Panc1 (cell line): ENCODE measurements at places on chromosomes 3 and 15.

DNA sequence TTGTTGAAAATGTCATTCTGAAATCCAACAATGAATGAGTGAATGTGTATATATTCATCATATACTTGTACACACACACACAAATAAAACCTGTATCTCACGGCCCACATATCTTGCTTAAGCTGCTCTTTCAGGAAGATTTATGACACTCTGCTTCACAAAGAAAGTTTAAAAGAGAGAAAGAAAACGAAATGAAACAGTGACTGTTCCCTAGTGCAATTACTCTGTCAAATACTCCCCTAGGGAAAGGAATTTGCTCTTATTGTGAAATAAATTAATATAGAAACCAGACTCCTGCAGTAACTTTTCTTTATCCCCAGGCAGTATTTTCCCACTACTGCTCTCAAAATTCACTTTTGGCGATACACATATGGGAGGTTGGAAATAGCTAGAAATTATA, 329.1 kb downstream of the VPS13C start:
- no peak for DNase-seq

DNA sequence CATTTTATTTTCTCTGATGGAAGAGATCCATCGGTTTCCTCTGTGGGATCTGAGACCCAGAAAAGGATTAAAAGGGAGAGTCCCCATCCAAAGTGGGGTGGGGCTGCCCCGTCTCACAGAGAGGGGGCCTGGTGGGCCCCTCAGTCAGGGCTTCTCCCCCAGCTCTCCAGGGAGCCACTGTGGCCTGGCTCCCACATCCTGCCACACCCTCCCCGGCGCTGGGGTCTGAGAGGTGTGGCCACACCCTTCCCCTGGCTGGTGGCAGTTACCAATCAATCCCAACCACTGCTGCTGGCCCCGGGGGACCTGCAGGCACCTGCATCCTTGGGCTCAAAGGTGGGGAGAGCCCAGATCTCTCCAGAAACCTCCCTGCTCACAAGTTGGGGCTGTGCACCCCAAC, 161.8 kb upstream of the IQSEC1 start:
- no peak for DNase-seq

DNA sequence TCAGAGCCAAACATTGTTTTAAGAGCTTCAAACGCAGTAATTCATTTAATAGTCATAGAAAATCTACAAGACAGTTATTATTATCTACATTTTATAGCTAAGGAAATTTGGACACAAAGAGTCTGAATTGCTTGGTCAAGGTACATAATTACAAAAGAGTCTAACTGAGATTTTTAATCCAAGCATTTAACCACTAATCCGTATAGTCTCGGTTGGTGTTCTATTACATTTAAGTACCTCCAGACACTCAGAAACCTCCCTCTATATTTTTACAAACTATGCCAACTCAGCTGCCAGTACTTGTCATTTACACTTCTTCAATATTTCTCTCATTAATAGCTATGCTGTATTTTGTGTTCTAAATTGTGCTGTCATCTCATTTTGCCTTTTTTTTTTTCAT, 240.2 kb upstream of the PLSCR5 start:
- DNase-seq, result no peak

DNA sequence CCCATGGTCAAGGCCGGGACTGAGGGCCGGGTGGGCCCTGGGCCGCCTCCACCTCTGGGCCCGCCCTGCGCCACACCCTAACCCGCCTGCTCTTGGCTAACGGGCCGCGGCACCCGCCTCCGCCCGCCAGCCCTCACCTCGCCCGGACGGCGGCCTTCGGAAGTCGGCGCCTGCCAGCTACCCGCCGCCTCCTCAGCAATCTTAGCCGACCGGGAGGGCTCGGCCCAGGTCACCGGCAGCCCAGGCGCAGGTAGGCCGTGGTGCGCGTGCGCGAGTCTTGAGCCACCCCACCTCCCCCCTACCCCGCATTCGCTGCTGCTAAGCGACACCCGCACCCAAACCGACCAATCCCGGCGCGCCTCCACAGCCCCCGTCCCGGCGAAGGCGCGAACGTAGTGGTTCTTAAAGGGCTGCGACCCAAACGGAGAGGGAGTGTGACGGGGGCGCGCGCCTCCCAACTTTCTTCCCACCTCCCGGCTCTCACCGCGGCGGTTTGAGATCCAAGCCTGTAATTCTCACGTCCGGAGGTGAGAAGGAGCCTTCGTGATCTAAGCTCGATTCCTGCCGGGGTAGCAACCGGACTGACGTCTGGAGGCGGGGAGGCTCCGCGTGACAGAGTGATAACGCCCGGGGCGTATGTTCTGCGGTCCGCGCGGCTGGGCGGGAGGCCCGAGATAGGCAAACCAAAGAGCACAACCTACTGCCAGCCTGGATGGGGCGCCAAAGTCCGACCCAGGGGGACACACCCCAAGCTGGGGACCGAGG, at the start of gene SEC22C:
TSS of gene SEC22C (minus strand) at position 259 of the 765 bp plus-strand sequence. CDS start 12,921 bp downstream, outside the sequence.
- DNase-seq, result no peak

DNA sequence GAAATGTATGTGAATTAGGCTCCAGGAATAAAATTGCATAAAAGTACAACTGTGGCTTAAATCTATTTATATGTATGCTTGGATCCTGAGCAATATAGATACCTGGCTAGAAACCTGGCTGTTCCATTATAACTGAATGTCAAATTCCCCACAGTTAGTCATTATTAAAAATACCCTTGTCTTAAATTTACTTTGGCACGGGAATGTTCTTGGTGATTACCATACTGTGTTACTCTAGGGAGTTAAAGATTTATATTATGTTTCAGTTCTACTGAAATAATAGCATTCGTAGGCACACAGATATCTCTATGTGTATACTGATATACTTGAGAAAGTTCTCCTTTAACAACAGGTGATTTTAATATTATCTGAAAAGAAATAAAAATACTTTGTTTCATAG, 394.1 kb downstream of the PTPRG start:
- DNase-seq, result no peak

- DNase-seq, result no peak
Observed at GRCh38 chr3:65028024-65028423, 340.2 kb upstream of the ADAMTS9 start.

DNA sequence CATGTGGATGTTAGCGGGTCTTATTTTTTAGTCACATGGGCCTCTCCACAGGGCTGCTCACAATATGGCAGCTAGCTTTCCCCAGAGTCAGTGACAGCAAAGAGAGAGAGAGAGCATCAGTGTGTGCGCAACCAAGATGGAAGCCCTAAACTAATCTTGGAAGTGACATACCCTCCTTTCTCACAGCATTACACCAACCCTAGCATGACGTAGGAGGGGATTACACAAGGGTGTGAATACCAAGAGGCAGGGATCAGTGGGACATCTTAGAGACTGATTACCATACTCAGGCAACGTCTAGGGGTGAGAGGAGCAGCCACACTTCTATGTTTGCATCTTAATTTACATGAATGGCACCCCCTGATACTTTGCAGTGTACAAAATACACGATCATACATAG, 3.5 kb upstream of the UBE2E2 start:
- no peak for DNase-seq

- no peak for DNase-seq
Observed at GRCh38 chr3:155391104-155391503, 97.6 kb upstream of the STRIT1 start.

- no peak for DNase-seq
Observed at GRCh38 chr3:126515066-126515706, 2.4 kb downstream of the UROC1 start.

- no peak for DNase-seq
Observed at GRCh38 chr3:52001443-52001974, 5.8 kb upstream of the RPL29 start.

GRCh38 chr15:59896663-59897074, 107.4 kb upstream of the FOXB1 start:
- no peak for DNase-seq

DNA sequence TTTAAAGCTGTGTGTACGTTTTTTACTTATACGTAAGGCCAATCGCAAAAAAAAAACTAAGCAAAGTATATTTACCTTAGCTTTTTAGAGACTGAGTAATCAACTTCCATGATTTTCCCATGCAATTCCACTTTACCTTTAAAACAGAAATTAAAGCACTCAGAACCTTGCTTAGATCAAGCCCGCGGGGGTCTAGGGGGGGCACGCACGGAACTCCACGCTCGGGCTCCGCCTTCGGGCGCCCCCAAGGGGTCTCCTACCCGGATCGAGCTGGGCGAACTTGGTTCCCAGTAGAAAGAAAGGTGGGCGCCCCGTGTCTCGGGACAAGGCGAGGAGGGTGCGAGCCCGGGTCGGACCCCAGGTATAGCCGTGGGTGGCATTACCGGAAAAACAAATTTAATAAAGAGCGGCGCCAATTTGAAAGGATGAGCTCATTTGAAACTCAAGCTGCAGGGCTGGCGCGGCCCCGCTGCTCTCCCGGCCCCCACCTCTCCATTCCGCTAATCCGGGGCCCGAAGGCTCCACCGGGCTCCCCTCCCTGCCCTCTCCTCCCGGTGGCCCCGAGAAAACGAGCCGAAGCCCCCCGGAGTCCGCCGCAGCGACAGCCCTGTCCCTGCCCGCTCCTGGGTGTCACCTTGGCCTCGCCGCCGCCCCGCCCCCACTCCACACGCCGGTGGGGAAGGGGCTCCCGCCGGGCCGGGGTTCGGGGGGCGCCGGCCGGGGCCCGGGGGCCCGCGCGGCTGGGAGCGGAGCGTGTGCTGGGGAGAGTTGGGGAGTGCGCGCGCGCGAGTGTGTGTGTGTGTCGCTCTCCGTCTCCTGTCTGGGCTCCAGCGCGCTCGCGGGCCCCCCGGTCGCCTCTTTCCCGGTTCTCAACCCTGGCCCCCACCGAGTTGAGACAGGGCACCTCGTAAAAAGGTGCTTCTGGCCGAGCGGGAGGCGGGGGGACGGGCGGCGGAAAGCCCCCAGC, 1.5 kb downstream of the IGF2BP2 start:
- DNase-seq, result no peak

DNA sequence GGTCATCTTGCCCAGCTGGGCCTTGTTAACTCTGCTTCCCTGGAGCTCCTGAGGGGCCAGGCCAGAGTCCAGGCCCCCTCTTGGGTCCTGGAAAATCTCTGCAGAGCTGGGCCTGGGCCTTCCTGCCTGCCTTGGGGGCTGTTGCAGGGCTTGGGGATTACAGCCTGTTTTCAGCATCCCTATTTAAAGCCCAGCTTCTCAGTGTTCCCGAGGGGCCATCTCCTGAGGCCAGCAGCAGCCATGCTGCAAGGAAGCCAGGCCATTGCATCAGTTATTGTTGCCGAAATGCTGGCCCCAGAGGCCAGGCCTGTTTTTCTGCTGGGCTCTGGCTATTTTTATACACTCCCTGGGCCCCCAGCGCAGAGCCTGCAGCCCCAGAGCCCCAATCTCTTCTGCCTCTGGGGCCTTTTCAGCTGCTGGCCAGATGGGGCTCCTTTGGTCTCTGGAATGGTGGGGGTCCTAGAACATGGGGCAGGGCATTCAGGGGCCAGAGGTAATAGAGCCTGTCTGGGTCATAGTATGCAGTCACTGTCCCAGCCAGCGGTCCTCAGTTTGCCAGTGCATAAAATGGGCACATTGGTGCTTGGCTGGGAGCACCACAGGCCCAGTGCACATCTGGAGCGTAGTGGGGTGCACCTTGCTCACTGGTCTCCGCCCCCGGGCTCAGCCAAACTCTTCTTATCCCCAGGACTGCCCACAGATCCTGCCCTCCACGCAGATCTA, 28.5 kb downstream of the PLXNA1 start:
- DNase-seq, result no peak

- no peak for DNase-seq
Observed at GRCh38 chr3:187223799-187224198, 26.5 kb downstream of the RTP1 start.

DNA sequence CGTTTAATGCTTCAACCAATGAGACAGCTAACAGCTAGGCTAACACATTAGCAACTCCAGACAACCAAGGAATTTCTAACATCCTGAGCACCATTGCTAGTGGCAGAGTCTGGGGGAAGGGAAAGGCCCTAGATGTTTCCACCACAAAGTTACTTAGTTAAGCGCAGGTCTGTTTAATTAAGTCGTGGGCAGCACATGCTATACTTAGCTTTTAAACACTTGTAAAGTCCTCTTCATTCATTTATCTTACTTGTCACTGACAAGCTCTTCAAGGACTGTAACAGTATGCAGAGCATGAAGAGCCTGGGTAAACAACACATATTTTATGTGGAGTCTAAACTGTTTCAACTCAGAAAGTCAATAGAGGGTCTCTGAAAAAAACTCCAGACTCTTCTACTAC, 221.1 kb upstream of the WNT5A start:
- DNase-seq, result no peak

DNA sequence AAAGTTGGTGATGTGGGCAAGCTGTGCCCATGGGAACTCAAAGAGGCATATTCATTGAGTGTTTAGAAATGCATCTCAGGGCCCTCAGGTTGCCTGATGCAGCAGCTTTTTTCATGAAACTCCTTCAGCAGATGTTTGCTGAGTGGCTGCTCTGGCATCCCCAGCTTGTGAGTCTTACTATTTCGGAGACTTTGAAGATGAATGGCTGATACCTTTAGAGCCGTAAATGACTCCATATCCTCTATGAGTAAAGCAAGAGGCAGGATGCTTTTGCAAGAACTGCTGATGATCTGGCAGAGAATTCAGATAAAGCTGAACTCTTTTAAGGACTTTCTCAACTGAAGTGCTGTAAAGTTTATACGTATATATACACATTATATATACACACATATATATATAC, 384.3 kb downstream of the CACNA2D3 start:
- no peak for DNase-seq

- no peak for DNase-seq
Observed at GRCh38 chr15:63041974-63042876, at the start of gene TPM1. Gene TPM1, plus strand, starts transcription at chr15:63042747. Its CDS starts 83 bp downstream, at chr15:63042830.

DNA sequence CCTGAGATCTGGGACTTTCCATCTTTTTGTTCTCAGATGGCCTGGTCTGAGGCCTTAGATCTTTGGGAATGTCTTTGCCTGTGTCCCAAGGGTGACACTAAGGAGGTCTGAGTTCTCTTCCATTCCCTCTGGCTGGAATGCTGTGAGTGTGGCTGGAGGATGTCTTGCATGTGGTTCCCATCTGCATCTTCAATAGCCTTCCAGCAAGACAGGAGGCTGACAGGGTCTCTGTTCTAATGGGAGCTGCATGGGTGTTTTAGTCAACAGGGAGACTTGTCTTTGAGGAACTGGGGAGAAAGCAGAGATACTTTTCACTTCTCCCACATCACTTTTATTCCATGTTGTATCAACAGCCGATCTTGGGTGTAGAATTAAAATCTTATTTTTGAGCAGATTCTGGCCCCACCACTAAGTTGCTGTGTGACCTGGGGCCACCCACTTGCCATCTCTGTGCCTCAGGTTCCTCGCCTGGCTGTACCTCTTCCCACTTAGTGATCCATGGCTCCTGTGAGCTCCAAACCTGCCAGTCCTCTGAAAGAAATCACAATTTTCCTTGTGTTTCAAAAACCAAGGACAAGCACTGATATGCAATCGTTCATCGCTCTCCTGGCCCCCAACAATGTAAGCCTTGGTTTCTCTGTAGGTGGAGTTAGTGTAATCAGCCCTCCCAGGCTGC, 75.2 kb downstream of the LSM3 start:
- DNase-seq, result no peak

GRCh38 chr3:125313060-125313635, 62.0 kb downstream of the ZNF148 start:
- no peak for DNase-seq

DNA sequence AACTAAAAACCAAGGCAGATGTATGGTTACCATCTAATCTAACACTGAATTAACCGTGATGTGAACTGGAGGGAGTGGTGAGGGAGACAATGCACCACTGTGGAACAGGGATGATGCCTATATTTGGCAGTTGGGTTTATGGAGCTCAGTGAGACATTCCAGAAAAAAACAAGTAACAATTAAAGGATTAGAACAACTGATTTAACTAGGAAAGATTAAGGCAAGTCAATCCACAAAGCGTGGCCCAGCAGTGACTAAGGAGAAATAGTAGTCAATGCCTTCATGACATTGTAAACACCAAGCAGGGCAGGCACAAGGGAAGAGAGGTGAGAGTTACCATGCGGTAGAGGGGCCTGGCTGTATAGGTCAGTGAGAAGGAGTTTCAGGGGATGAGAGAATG, 38.1 kb downstream of the CHAC1 start:
- no peak for DNase-seq
